ENCODE measurements at places on chromosomes 12 and 14. TPM values are rescaled to one million over a fixed set of nuclear protein-coding genes. Genes with fewer than 3 reads are reported as not detected.

The ESPL1 gene
- total RNA-seq = 0.63 TPM

The SLCO1B1 gene
- not detected for total RNA-seq

The GPHN gene
- 27.6 TPM for total RNA-seq

The TMEM63C gene
- not detected for total RNA-seq

The TAS2R20 gene
- total RNA-seq = 4.3 TPM

The ACRBP gene
- total RNA-seq = 2.9 TPM

The ALDH1L2 gene
- 22.4 TPM for total RNA-seq

The DYRK2 gene
- total RNA-seq = 14.9 TPM

- no peak for DNase-seq
Observed at GRCh38 chr12:48105321-48105866, 485 bp downstream of the SENP1 start.

DNA sequence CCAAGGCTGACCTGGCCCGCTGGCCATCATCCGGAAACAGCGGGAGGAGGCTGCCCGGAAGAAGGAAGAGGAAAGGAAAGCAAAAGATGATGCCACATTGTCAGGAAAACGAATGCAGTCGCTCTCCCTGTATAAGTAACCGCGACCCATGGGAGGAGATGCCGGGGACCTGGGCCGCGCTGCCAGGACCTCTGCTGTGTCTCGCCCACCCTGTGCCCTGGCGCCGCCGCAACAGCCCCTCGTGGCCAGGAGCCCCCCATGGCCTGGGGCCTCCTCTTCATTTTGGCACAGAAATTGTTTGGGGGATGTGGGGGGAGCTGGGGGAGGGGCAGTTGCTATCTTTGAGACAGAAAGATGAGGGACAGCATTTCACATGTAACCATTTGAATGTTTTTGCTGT lies 16.5 kb downstream of the HSPB8 start:
- no peak for DNase-seq

GRCh38 chr14:72075649-72076334 lies 143.6 kb downstream of the RGS6 start:
- no peak for DNase-seq

DNA sequence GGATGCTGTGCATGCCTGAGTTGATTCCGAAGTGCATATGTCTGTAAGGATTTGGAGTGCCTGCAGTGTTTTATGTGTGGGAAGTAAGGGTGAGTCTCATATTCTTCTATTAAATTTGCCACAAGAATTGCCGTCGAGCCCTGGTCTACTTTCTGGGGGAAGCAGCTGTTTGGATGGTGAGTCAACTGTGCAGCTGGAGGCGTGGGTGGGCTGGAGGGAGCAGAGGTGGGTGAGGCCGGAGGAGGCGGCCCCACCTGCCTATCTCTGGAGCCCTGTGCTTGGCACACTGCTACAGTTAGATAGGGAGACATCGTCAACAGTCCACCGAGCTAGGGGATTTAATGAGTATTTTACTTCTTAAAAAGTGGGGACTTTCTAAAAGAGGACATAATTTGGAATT lies 9.7 kb downstream of the GLRX5 start:
- no peak for DNase-seq

- DNase-seq = no peak
Observed at GRCh38 chr12:76018111-76018510, 13.5 kb downstream of the PHLDA1 start.

GRCh38 chr14:39988939-39989338 lies 556.7 kb upstream of the FBXO33 start:
- DNase-seq = no peak

DNA sequence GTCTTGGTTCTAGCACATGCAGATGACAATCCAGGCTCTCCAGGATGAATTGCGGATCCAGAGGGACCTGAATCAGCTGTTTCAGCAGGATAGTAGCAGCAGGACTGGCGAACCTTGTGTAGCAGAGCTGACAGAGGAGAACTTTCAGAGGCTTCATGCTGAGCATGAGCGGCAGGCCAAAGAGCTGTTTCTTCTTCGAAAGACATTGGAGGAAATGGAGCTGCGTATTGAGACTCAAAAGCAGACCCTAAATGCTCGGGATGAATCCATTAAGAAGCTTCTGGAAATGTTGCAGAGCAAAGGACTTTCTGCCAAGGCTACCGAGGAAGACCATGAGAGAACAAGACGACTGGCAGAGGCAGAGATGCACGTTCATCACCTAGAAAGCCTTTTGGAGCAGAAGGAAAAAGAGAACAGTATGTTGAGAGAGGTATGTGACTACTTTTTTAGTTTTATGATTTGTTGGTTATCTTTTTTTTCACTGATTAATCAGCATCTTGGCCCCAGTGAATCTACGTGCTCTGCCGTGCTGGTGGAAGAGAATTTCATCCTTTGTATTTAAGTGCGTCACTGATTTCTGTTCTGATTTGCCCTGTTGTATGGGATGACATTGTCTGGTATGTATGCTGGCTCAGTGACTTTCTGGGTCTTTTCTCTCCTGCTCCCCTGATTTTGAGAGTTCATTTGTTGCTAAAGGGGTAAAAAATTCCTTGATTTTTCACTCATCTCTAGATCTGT lies 92.3 kb downstream of the ERC1 start:
- DNase-seq = no peak

DNA sequence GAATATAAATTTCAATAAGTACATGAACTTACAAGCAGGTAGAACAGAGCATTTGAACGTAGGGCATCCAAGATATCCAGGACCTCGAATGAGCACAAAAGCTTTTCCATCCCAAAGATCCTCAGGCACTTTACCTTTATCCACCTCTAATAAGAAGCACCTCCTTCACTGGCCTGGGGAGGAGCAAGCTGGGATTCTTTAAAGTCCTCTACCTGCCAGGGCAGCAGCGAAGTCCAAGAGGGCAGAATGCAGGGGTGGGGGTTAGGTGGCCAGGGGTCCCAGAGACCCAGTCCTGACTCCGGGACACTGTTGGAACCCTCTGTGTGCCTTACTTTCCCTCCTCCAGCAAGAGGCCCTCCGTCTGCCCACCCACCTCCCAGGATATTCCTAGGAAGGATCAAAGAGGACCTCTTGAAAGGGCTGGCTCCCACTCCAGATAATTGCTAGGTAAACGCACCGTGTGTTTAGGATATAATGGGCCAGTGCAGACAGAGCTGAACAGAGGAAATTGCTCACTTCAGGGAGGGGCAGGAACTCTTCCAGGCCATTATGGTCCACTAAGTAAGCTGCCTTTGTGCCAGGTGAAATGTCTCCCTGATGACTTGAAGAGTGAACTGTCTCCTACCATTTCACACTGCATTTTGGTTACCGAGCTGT lies 68.1 kb downstream of the TTC9 start:
- DNase-seq = no peak

DNA sequence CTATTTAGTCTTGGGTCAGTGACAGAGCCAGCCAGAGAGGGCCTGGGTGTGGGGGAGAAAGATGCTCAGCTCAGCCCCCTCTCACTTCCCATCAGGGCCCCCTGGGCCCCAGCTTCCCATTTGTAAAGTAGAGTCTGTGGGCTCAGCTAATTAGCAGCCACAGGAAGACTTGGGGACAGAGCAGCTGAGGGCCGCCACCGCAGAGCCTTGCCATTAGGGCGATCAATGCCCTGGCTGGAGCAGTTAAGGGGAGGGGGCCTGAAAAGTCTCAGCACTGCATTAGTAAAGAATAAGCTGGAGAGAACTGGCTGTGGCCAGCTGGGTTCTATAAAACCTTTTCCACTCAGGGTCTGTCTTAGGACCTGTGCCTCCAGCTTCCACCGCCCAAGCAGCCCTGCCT lies 2.7 kb downstream of the PLEKHD1 start:
- DNase-seq = no peak

DNA sequence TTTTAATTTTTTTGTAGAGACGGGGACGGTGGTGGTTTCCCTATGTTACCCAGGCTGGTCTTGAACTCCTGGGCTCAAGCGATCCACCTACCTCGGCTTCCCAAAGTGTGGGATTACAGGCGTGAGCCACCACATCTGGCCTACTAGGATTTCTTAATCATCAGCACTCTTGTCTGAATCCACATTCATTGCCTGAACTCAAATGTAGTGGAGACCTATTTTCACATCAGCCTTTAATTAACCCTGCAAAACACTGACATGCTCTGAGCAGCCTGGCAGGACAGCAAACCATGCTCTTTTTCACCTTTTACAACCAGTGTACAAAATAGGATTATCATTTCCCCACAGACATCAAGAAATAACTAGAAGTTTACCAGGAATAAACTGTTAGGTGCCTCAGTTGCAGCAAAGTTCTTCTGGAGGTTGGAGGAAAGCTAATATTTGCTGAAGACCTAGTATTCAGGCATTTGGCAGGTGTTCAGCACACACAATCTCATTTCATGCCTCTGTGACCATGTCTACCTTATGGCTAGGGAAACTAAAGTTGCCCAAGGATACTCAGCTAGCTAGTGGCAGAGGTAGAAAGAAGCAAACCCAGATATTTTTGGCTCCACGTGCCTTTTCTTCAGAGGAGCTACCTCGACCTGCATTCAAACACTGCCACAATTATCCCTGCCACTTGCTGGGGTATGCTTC lies 37.7 kb downstream of the CFL2 start:
- no peak for DNase-seq

DNA sequence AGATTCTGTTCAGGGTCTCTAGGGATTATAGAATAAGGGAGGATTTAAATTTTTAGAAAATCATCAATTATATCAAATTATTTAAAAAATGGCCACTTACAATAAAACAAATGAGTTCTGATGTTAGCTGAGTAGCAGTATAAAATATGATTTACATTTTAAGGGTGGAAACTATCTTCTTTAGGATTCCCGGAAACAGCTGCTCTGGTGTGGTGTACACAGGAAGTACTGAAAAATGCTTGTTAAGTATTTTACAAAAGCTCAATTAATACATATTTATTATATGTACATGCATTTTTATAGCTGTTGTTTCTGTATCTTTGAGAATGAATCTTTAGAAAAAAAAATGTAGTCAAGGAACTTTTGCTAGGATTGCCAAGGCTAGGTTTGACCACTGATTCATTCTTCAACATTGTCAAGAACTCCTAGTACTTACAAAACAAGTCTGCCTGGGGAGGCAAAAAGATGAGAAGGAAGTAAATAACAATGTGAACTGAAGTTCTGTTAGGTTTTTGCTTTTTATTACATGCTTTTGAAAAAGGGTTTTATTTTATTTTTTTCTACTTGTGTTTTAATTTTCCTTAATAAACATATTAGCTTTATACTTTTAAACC lies 48.0 kb downstream of the ARF6 start:
- no peak for DNase-seq

DNA sequence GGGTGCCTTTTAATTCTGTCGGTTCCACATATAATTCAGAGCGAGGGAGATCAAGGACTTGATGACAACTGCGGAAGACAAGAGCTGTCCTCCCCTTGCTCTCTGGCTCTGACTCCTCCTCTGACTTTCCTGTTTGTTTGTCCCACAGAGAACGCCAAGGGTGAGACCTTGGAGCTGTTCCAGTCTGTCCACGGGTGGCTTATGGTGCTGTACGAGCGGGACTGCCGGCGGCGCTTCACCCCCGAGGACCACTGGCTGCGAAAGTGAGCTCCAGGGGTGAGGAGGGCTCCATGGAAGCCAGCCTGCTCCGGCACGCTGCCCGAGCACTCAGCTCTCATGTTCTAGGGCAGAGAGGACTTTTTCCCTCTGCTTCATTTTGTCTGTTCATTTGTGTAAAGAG lies 32.8 kb downstream of the UBE3B start:
- no peak for DNase-seq

GRCh38 chr12:104637604-104638003 lies 180.9 kb downstream of the CHST11 start:
- no peak for DNase-seq

GRCh38 chr14:58705066-58705465 lies 67.3 kb downstream of the DACT1 start:
- no peak for DNase-seq

DNA sequence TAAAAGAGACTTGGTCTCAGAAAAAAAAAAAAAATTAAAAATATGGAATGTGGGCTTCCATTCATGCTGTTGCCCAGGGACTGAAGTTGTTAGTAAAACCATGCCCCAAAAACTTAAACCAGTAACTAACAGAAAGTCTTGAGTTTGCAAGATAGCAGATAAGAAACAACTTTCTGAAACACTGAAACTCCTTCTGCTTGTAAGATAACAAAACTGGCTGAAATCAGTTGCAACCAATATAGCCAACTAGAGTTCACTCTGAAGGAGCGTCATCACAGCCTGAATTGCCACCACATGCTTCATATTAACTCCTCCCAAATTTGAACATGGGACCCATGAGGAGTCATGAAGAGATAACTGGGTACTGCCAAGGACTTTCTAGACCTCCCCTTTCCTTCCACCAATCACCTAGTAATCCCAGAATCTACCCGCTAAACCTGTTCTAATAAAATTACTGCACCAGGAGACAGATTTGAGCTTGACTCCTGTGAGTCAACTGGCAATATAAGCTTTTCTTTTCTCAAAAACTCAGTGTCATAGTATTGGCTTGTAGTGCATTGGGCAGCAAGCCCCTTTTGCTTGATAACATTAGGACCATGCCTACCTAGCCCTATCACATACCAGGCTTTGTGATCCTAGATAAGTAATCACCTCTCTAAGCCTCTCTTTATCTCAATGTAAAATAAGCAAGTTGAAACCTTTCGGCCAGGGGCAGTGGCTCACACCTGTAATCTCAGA lies 53.6 kb downstream of the R3HDM2 start:
- no peak for DNase-seq

DNA sequence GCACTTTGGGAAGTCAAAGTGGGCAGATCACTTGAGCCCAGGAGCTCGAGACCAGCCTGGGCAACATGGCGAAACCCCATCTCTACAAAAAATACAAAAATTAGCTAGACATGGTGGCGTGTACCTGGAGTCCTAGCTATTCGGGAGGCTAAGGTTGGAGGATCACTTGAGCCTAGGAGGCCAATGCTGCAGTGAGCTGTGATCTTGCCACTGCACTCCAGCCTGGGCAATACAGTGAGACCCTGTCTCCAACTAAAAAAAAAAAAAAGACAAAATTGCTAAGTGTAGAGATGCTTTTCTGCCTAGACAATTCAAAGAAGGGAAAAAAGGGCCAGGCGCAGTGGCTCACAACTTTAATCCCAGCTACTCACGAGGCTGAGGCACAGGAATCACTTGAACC lies 3.4 kb upstream of the LRP6 start:
- DNase-seq = no peak

- no peak for DNase-seq
Observed at GRCh38 chr12:127400221-127400620, 866.7 kb upstream of the TMEM132C start.

DNA sequence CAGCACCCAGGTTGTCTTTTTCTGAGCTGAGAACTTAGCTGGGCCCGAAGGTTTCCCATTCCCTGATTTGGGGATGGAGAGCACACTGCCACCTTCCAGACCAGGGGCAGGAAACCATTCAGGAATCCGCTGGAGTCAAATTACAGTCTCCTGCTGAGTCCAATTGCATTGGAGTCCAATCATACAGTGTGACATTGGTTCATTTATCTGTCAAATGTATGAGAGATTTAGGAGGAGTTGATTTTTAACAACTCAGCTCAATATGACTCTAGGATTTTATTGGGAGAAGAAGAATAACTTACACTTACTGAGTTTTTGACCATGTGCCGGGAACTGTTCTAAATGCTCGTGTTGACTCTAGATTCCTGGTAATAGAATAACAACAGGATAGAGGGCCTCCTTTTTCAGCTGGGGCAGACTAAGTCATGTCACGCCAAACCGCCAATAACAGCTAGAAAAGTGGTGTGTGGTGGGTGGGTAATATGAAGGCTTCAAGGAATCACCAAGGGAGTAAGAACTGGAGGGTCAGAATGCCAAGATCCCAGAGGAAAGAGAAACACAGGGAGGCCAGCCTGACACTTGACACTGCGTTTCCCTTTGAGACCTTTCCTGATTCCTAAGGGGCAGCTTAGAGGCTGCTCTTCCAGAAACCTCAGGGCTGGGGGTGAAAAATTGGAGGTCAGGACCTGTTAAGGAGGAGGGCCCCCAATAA lies 11.5 kb downstream of the SYNDIG1L start:
- no peak for DNase-seq
